ENCODE measurements at places on chromosomes 1 and 21.

DNA sequence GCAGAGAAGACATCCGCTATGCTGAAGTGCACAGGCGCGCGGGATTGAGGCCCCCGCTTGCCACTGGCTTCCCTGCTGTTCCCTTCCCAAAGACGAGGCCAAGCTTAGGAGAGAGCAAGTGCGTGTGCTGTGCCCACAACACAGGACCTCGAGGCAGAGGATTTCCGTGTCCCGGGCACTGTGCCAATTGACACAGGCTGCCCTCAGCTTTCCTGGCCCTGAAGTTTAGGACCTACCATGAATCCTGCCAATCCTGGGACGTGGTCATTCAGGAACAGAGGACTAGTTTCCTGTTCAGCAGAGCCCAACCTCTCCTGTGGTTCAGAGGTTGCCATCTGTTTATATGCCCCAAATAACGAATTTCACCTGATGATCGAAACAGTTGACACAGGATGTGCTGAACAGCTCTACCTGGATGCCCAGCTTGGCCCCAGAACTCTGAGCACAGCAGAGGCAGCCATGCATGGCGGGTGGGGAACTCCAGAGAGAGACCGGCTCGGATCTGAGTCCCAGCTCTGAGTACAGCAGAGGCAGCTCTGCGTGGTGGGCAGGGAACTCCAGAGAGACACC, 22.0 kb downstream of the SLC37A1 start:
- DNase-seq = no peak

DNA sequence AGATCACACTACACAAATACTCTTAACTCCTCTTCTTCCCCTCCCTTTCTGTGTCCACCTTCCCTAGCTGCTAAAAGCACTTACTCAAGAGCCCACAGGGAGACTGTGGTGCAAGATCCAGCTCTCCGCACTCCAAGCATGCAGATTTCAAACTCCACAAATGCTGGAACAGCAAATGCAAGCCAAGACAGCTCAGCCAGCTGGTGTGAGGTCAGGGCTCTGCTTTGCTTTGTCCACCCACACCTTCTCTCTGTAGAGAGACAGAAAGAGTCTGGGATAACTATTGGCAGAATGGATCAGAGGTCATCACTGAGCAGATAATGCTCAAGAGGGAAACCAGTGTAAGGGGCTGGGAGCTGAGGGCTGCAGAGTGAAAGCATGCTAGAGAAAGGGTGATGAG, 45.2 kb upstream of the DPT start:
- DNase-seq = no peak

GRCh38 chr21:44737706-44738354, 26.5 kb upstream of the TSPEAR start:
- peak; percentile 5 for DNase-seq

- no peak for DNase-seq
These were observed 35.7 kb upstream of the VAV3 start for GRCh38 chr1:108000620-108001111.

DNA sequence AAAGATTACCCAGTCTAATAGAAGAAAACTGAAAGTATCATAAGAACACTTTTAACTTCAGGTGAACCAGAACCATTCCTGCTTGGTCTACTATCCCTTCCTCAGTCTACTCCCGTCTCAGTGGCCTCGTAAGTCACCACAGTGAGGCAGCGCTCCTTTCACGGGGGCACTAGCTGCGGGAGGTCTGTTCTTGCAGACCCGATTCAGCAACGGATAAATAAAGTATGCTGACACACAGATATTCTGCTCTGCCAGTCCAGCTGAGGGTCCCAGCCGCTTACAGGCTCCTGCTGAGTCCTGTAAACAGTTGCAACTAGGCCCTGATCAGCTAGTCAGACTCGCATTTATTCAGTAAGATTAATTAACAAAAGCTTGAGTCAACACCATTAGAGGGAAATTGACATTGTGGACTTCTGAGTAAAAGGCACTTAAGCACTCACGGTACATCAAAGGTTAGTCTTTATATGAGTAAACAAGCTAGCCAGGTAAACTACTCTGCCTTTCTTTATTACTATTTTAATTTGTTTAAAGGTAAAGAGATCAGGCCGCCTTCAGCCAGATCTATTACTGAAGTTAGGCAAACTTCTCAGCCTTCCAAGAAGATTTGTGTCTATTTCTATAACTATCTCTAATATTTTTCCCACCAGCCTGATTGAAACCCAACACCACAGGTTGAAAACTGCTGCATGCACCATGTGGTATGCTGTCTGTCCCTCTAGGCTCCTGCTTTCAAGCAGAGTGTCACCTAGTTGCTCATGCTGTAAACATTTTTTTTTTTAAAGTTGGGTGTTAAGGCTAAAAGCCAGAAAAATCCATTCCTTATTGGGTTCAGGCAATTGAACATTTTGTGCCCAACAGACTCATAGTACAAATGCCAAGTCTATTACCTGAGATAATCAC, 87.7 kb downstream of the INTS7 start:
- DNase-seq = peak; percentile 86

DNA sequence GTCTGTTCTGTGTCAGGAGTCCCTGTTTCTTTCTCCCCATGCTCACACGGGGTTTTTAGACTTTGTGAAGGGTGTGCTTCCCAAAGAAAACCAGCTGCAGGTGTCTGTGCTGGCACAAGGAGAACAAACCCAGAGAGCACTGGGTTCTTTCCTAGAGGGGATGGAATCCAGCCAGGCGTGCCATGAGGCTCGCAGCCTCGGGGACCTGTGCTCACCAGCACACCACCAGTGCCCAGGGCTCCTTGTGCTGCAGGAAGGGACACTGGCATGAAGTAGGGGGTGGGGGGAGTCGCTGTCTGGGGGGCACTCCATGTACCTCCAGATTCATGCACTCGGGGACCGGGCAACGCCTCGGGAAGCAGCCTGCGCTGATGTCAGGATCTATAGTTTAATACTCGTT, 57.9 kb downstream of the AGPAT3 start:
- DNase-seq = no peak

GRCh38 chr1:8782001-8782620, 35.3 kb downstream of the RERE start:
- DNase-seq = no peak

DNA sequence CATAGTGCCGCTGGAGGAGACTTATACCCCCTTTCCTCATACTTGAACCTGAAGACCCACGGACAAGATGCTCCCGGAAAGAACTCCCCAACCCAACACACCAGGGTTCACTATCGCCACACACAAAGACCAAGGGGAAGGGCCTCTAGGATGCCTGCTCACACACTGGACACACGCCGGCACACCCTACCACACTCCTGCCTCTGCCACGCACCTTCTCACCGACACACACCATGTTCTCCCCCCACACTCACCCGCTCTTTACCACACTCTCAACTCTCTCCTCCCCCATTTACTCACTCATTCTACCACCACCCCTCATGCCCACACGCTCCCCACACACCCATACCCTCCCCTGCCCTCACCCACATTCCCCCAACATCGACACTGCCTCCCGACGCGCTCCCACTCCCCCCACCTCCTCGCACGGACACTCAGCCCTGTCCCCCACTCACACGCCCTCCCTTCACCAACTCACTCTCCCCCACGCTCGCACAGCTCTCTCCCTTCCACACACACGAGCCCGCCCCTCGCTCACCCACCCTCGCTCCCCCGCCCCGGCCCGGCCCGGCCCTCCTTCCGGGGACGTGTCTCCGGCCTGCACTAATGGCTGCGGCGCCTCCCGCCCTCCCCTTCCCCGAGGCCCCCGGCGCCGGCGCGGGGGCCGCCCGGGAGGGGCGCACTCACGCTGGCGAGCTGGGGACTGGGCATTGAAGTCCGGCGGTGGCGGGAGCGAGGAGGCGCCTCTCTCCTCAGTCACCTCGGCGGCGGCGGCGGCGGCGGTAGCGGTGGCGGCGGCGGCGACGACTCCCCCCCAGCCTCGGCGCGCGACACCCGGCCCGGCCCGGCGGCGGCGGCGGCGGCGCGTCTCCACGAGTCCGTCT, 626 bp downstream of the PTP4A2 start:
- no peak for DNase-seq

- DNase-seq = no peak
These were observed 1.4 kb upstream of the RGS2 start for GRCh38 chr1:192807211-192808162.

DNA sequence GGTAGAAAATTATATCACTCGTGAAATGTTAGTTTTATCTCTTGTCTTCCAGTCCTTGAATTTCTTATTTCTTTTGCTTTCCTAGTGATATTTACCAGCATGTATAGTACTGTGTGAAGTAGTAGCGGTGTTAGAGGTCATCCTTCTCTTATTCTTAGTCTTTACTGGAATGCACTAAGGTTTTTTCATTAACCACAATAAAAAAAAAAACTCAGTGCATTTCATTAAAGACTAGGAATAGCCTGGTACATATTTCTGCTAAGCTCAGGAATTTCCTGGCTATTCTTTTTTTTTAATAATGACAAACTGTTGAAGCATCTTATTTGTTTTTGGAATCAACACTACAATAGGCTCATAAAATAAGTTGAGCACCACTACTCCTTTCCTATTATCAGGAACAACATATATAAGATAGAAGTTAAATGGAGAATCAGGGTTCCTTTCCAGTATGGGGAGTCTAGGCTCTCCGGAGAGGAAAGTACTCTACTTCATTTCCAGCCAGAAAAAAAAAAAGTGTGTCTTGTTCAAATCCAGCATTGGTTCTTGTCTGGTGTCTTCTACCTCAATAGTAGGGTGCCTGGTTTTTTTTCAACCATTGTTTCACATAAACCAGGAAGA, 60.0 kb downstream of the TNFSF18 start:
- no peak for DNase-seq

- DNase-seq = no peak
These were observed 504 bp upstream of the SDHC start for GRCh38 chr1:161313554-161314200.

GRCh38 chr1:233433436-233434210, 106.1 kb downstream of the MAP3K21 start:
- no peak for DNase-seq

GRCh38 chr1:198969981-198970380, 331.1 kb downstream of the PTPRC start:
- DNase-seq = no peak

- no peak for DNase-seq
These were observed 16.6 kb downstream of the ZNF362 start for GRCh38 chr1:33272930-33273329.

DNA sequence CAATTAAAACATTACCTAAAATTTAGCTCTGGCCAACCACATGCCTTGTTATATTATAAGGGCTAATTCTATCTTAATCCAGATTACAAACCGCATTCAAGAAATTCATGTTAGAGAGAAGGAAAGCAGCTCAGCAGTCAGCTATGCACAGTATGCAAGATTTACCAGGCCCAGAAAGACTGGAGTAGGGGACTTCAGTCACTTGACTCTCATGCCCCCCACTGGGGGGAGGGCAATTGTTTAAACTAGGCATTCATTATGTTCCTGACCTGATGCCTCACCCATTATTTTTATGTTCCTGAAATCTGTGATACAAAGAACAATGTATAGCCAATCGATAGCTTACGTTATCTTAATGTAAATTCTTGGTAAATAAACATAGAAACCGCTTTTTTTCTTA, 96.9 kb downstream of the ZNF644 start:
- no peak for DNase-seq

GRCh38 chr1:153494976-153495535, 34.6 kb upstream of the S100A7 start:
- peak; percentile 84 for DNase-seq

- DNase-seq = no peak
These were observed 71.3 kb downstream of the ATP5PO start for GRCh38 chr21:33844104-33844889.

All from NCI-H510A treated with DMSO at 0.1 percent for 48 hours (cell line).